ENCODE measurements at places on chromosomes 6 and 20. TPM values are rescaled to one million over a fixed set of nuclear protein-coding genes. Genes with fewer than 3 reads are reported as not detected.

DNA sequence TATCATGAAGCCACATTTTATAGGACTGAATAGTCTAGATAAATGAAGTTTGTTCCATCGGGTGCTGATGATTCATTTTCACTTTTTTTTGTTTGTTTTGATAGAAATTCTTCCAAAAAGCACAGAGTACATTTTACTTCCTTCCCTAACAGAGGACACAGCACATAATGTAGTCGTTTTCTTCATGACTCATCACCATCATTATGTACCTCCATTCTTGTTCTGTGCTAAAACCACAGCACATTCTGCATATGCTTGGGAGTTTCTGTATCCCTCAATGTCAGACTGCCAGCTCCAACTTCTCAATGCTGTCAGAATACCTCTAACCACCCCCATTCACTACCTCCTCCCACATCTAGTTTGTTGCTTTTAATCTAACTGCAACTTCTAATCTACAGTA lies 1004.9 kb upstream of the ADGRB3 start:
- DNase-seq, result no peak

GRCh38 chr6:34592208-34592952 lies 36.3 kb upstream of the SPDEF start:
- DNase-seq, result no peak

The ZBTB12 gene
- total RNA-seq, result 1.5 TPM

DNA sequence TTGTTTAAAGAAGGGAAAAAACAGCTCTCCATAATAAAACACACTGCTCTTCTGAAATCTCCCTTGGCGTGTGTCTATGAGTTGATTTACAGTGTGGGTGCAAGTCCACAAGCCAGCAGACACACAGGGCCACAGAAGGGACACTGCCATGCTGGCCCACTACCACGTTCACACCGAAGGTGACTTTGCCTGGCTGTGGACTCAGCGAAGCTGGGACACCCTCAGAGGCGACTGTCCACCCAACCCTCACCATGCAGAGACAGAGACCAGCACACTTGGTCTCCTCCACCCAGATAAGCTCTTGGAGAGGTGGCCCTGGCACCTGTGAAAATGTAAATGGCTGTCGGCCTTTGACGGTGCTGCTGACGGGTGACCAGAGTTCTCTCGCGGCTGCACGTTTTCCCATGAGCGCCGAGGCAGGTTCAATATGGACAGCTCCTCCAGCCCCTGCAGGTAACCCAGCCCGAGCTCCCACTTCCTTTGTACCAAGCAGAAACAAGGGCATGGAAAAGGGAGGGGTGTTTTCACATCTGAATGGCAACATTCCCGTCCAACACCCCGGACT lies 78.0 kb downstream of the YTHDF1 start:
- DNase-seq, result no peak
